ENCODE measurements at places on chromosomes 16 and 17.

GRCh38 chr16:67150047-67150832 is 558 bp downstream of the B3GNT9 start:
- H3K27me3 ChIP-seq: peaks cover 14% of the 10 kb centered on the region
- no peak overlapping the region for H3K27ac ChIP-seq

DNA sequence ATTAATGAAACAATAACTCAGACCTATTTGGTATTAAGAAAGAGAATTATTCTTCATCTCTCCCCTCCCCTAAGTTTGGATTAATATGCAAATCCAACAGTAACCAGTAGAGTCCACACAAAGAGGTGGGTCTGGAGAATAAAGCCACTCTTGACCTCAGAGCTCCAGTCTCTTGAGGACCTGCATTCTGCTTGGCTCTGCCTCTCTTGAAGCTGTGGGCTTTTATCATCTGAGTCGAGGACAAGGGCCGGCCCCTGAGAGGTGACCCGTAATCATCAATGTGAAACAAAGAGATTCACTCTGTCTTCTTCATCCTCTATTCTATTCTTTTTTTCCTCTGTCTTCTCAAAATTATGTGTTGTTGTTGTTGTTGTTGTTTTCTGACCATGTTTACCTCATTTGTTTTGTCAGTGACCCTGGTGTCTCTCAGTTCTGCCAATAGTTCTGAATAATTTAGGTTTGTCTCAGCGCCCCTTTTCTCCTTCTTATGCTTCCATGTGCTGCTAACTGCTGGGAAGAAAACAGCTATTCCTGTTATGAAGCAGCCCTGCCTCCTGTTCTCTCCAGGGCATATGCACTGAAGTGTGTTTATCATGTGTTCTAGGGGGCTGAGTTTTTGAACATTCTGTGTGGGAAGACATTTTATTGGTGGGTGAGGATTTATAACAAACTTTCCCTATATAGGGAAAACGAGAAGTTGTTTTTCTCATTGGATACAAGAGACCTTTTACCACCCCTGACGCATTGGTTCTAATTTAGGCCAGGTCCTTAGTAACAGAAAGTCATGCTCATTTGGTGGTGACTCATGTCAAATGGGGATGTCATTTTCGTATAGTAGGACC is 135.8 kb downstream of the TRIM37 start:
- H3K27me3 ChIP-seq: no peaks in the 10 kb centered on the region
- no peak for DNase-seq
- H3K36me3 ChIP-seq: no peaks in the 10 kb centered on the region
- H3K4me1 ChIP-seq: peaks cover 5% of the 10 kb centered on the region

- no peaks in the 10 kb centered on the region for H3K4me1 ChIP-seq
- no peak overlapping the region for H3K27ac ChIP-seq
- H3K27me3 ChIP-seq: peaks cover 17% of the 10 kb centered on the region
- DNase-seq: no peak
- no peak overlapping the region for H3K4me3 ChIP-seq
These were observed 30.8 kb downstream of the CCDC42 start for GRCh38 chr17:8713878-8714277.

- H3K36me3 ChIP-seq: peaks cover 8% of the 10 kb centered on the region
- peak overlapping the region; percentile 95 for H3K27ac ChIP-seq
- H3K27me3 ChIP-seq: no peaks in the 10 kb centered on the region
- H3K4me3 ChIP-seq: no peak overlapping the region
- no peak for DNase-seq
- peaks cover 33% of the 10 kb centered on the region for H3K4me1 ChIP-seq
These were observed 2.9 kb upstream of the BCL6B start for GRCh38 chr17:7019839-7020519.

- H3K27me3 ChIP-seq: no peaks in the 10 kb centered on the region
- H3K4me1 ChIP-seq: peaks cover 6% of the 10 kb centered on the region
- peaks cover 6% of the 10 kb centered on the region for H3K36me3 ChIP-seq
- no peak overlapping the region for H3K4me3 ChIP-seq
- no peak overlapping the region for H3K27ac ChIP-seq
- no peak for DNase-seq
These were observed 42.4 kb upstream of the NF1 start for GRCh38 chr17:31052187-31052889.

Measured in memory B cell (primary cell).